ENCODE measurements at places on chromosomes 7 and 10. TPM values are rescaled to one million over a fixed set of nuclear protein-coding genes. Genes with fewer than 3 reads are reported as not detected.

The TMEM209 gene
- 8.5 TPM for total RNA-seq

The CAMK1D gene
- total RNA-seq, result 1.9 TPM

The DNTT gene
- not detected for total RNA-seq

The SFRP4 gene
- 4.7 TPM for total RNA-seq

The ZNF518A gene
- 20.7 TPM for total RNA-seq

The RBP4 gene
- not detected for total RNA-seq

The SLC13A4 gene
- total RNA-seq, result 0.12 TPM

The POM121 gene
- 16.1 TPM for total RNA-seq

The TBRG4 gene
- total RNA-seq, result 74.3 TPM

The PRKCQ gene
- total RNA-seq, result 3.7 TPM

The ETV1 gene
- total RNA-seq, result 70.3 TPM

The MYH16 gene
- not detected for total RNA-seq

The PTF1A gene
- not detected for total RNA-seq

The TRIM50 gene
- not detected for total RNA-seq

The HOXA11 gene
- not detected for total RNA-seq

The GALNT17 gene
- 5.2 TPM for total RNA-seq

GRCh38 chr7:145902123-145902522 is 214.5 kb upstream of the CNTNAP2 start:
- DNase-seq, result no peak
- no peaks in the 10 kb centered on the region for H3K36me3 ChIP-seq
- H3K27ac ChIP-seq, result no peak overlapping the region
- no peak overlapping the region for H3K4me3 ChIP-seq

GRCh38 chr7:156119771-156120170 is 307.5 kb upstream of the SHH start:
- no peaks in the 10 kb centered on the region for H3K36me3 ChIP-seq
- H3K4me1 ChIP-seq, result no peaks in the 10 kb centered on the region
- no peak overlapping the region for H3K4me3 ChIP-seq

- H3K27me3 ChIP-seq, result no peaks in the 10 kb centered on the region
- H3K4me3 ChIP-seq, result no peak overlapping the region
- H3K27ac ChIP-seq, result no peak overlapping the region
- DNase-seq, result no peak
- H3K36me3 ChIP-seq, result no peaks in the 10 kb centered on the region
Measured at GRCh38 chr7:51223505-51223904, 93.1 kb downstream of the COBL start.

GRCh38 chr7:17985473-17986239 is 42.0 kb downstream of the PRPS1L1 start:
- no peaks in the 10 kb centered on the region for H3K36me3 ChIP-seq
- peaks cover 24% of the 10 kb centered on the region for H3K4me1 ChIP-seq
- H3K27me3 ChIP-seq, result no peaks in the 10 kb centered on the region
- no peak for DNase-seq
- H3K4me3 ChIP-seq, result no peak overlapping the region

- no peak overlapping the region for H3K27ac ChIP-seq
- no peak overlapping the region for H3K4me3 ChIP-seq
Measured at GRCh38 chr10:119396008-119396708, 146.4 kb downstream of the RGS10 start.

DNA sequence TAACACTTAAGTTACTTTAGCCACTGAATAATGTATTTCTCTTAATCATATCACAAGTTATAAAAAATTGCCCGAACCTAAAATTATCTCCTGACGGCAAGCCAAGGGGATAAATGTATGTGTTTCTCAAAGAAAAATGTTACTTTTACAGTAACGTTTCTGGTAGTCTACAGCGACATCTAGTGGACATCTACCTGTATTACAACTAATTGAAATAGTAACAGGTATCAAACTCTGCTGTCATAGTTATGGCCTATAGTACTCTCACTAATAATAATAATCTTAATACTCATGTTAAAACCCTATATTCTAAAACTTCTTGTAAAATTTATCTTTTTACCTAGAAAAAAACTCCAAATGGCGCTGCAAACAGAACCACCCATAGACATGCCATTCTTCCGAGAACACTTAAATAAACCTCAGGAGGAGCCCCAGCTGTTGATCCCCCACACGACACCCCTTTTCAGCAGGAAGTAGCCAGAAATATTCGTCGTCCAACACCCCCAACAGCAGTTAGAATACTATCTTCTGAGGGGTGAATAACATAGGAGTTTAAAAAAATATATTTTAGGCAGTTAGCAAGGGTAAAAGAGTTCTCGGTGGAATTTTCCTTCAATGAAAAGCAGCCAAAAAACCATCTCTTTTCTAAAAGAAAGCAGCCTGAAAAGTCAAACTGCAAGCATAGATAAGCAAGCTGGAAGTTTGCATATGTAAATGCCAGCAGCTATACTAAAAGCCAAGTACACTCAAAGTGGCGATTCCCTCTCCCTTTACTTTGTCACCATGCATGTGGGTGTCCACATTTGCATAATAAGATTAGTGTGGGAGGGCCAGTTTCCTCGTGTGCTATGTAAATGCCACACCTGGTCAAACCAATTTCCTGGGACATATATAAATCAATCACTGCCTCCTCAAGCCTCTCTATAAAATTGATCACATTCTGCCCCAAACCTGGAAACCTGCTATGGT is 40.5 kb upstream of the ZNF107 start:
- H3K36me3 ChIP-seq, result no peaks in the 10 kb centered on the region
- DNase-seq, result no peak
- no peaks in the 10 kb centered on the region for H3K4me1 ChIP-seq
- no peak overlapping the region for H3K27ac ChIP-seq
- H3K27me3 ChIP-seq, result no peaks in the 10 kb centered on the region
- no peak overlapping the region for H3K4me3 ChIP-seq

DNA sequence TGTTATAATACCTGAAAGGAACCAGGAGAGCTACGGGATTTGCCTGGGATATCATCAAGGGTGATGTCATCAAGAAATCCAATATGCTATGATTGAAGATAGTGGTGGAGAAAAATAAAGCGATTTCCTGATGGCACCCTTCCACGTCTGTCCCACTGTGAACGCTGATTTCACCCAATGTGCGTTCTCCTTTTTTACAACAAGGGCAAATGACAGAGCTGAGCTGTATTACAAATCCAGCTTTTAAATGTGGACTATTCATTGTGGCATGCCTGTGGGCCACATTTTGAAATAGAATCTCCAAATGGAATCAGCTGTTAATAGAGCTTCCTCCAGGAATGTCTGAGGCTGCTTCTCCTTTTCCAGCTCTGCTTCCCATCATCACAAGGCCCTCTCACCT is 23.3 kb downstream of the SLC13A4 start:
- no peaks in the 10 kb centered on the region for H3K27me3 ChIP-seq
- H3K4me3 ChIP-seq, result no peak overlapping the region
- H3K27ac ChIP-seq, result no peak overlapping the region
- DNase-seq, result no peak
- no peaks in the 10 kb centered on the region for H3K36me3 ChIP-seq

- H3K27me3 ChIP-seq, result no peaks in the 10 kb centered on the region
Measured at GRCh38 chr10:33524966-33525365, 190.5 kb upstream of the NRP1 start.

DNA sequence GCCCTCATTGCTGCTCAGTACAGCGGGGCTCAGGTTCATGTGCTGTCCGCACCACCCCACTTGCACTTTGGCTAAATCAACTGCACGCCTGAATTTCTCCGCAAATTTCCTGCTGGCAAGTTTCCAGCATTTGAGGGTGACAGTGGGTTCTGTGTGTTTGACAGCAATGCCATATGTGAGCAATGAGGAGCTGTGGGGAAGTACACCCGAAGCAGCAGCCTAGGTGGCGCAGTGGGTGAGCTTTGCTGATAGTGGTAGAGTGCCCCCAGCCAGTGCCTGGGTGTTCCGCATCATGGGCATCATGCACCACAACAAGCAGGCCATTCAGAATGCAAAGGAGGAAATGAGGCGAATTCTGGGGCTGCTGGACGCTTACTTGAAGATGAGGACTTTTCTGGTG is 103.9 kb upstream of the POT1 start:
- H3K4me1 ChIP-seq, result no peaks in the 10 kb centered on the region
- no peak for DNase-seq
- no peak overlapping the region for H3K27ac ChIP-seq
- H3K27me3 ChIP-seq, result no peaks in the 10 kb centered on the region

DNA sequence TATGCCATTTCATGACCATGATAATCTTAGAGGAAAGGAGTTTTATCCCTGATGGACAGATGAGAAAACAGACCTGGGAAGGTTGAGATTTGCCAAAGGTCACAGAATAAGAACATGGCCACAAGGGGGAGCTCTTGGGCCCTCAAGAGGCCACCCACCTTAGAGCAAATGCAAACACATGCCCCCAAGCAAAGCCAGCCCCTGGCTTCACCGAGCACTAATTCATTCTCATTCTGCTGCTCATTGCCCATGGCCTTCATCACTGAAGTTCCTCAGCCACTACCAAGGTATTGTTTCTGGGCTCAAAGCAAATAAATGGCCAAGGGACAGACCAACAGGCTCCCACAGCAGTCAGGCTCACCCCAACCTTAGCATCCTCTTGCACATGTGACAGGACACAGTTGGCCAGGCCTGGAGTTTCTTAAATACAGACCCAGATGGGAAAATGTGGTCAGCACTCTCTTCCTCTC is 44.2 kb downstream of the PDLIM1 start:
- no peak overlapping the region for H3K4me3 ChIP-seq
- peak overlapping the region; percentile 73 for H3K27ac ChIP-seq
- no peaks in the 10 kb centered on the region for H3K27me3 ChIP-seq
- H3K36me3 ChIP-seq, result peaks cover 18% of the 10 kb centered on the region

GRCh38 chr7:148914208-148914777 is 30.2 kb upstream of the EZH2 start:
- no peak overlapping the region for H3K27ac ChIP-seq
- no peak for DNase-seq

DNA sequence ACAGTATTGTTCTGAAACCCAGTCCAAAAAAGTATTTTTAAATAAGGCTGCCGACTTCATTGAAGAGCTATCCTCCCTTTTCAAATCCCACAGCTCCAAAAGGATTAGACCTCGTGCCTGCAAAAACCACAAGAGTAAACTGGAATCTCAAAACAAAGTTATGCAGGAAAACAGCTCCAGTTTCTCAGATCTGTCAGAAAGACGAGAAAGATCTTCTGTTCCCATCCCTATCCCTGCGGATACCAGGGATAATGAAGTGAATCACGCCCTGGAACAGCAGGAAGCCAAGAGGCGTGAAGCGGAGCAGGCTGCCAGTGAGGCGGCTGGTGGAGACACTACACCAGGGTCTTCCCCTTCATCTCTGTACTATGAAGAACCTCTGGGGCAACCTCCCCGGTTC is 12.6 kb downstream of the MYPN start:
- no peaks in the 10 kb centered on the region for H3K27me3 ChIP-seq
- no peaks in the 10 kb centered on the region for H3K36me3 ChIP-seq
- H3K4me1 ChIP-seq, result no peaks in the 10 kb centered on the region
- DNase-seq, result no peak

DNA sequence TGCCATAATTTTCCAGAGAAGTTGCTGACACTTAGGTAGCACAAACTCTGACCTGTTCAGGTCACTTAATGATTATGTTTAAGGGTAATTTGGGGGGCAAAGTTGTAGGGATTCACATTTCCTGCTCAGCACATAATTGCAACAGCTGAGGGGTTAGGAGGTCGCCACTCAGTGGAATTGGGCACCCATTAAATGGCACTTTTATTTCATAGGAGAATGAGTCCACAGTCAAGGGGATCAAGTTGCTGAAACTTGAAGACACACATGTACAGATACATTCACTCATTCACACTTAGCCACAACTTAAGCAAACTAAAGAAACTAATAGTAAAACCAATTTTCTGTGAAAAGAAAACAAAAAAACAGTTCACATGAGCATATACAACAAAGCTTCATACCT is 1.5 kb downstream of the PCDH15 start:
- H3K27me3 ChIP-seq, result peaks cover 8% of the 10 kb centered on the region
- H3K4me3 ChIP-seq, result no peak overlapping the region
- H3K36me3 ChIP-seq, result no peaks in the 10 kb centered on the region
- no peak for DNase-seq
- H3K27ac ChIP-seq, result no peak overlapping the region

GRCh38 chr7:130216025-130216424 is 8.4 kb downstream of the SSMEM1 start:
- peaks cover 16% of the 10 kb centered on the region for H3K4me1 ChIP-seq
- DNase-seq, result no peak
- H3K4me3 ChIP-seq, result no peak overlapping the region
- no peaks in the 10 kb centered on the region for H3K36me3 ChIP-seq
- peaks cover 12% of the 10 kb centered on the region for H3K27me3 ChIP-seq

DNA sequence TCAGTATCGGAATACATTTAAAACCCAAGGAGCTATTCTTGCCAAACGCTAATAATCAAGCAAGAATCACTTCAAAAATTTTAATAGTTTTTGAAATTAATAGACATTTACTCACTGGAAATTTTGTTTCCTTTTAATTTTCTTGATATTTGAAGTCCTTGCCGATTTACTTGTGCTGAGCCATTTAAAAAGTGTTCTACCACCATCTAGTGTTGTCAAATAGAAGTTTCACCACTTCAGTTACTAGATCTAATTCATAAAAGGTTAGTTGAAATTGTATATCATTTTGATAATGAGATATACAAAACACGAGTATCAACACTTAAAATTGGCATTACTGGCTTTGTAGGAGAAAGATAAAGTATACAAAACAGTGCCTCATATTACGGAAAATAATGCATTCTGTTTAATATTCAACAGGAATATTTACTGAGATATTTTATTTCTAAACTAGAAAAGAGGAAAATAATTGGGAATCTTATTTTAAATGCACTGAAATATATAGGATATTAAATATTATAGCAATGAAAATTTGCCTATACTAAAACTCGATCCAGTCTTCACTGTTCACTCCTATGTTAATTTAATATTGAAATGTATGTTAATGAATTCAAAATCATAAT is 664.8 kb upstream of the SEMA3D start:
- H3K27me3 ChIP-seq, result no peaks in the 10 kb centered on the region
- no peaks in the 10 kb centered on the region for H3K4me1 ChIP-seq
- H3K36me3 ChIP-seq, result no peaks in the 10 kb centered on the region
- no peak overlapping the region for H3K4me3 ChIP-seq

DNA sequence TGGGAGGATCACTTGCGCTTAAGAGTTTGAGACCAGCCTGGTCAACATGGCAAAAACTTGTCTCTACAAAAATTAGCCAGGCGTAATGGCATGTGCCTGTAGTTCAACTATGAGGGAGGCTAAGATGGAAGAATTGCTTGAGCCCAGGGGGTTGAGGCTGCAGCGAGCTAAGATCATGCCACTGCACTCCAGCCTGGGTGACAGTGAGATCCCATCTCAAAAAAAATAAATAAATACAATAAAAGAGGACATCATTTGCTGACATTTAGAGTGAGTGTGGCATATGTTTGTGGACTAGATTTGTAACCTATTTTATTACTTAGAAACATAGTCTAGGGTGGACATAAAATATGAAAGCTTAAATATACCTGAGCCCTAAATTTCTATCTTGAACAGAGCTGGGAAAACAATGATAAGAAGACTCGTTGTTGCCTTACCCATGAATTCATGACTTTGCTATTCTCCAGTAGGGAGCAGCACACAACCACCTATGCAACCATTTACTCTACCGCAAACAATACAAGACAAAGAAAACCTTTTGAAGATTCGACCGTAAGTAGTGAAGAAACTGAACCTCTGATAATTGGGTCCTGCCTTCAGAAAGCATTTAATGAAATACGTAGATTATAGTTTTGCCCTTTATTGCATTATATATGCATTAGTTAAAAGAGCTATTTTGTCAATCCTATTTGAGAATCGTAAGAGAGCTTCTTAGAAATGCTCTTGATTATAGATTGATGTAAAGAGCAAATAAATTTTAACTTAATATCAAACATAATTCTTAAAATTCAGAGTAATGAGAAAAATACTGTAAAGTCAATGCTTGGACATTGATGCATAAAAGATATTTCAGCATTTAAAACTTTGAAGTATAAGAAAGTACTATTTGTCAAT is 83.5 kb downstream of the GNAT3 start:
- DNase-seq, result peak; percentile 84
- no peak overlapping the region for H3K27ac ChIP-seq
- no peaks in the 10 kb centered on the region for H3K4me1 ChIP-seq
- H3K4me3 ChIP-seq, result no peak overlapping the region
